T-cell (primary cell): ENCODE measurements at places on chromosomes 12 and 14.

- no peak for DNase-seq
These were observed 12.4 kb downstream of the KRT7 start for GRCh38 chr12:52245259-52245961.

GRCh38 chr12:3421191-3421978, 69.6 kb upstream of the PRMT8 start:
- no peak for DNase-seq

DNA sequence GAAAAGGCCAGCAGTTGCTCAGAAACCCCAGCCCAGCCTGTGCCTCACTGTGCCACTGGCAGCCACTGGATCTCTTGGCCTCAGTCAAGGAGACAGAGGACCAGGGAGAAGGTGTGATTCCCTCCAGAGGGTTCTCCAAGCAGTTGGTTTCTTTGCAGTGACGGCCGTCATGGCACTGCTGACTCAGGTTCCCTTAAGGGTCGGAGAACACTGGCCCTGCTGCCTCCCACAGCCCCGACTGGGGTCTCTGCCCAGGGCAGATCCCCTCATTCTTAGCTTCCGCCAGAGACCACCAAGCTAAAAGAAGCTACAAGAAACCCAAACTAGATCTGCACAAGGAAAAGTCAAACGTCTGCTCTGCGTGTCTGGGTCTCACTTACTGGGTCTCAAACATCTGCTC, 16.4 kb downstream of the TSPAN11 start:
- no peak for DNase-seq

GRCh38 chr14:103879570-103880347, 32.4 kb upstream of the PPP1R13B start:
- DNase-seq: no peak

DNA sequence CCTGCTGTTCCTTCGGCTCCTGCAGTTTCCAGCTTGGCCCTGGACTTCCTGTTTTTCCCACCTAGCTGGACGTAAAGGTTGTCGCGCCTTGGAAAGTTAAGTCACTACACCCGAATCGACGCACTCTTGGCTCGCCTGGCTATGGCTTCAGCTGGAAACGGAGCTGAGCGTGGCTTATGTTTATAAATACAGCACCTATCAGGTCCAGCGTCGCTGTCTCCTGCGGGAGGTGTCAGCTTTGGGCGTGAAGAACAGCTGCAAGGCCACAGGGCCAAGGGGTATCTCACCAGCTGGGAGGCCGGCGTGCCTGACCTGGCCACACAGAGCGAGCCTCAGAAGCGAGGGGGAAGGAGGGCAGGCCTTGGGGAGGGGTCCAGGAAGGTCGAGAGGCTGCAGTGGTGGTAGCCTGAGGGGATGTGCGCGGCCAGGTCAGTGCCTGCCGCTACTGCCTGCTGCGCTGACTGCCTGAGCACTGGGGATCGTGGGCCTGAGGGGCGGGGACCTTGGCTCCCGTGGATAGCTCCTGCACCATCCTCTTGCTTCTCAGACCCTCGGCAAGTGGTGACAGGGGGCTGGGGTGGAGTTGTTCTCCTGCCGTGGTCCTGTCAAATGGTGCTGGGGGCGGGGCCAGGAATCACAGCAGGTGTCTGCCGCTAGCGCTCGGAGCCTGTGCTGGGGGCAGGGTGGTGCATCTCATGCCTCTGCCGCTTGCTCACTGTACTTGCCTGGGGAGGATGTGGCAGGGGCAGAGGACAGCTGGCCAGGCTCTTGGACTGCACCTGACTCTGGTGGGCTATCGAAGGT, 12.5 kb downstream of the PACS2 start:
- no peak for DNase-seq

- DNase-seq: no peak
These were observed 1217.4 kb upstream of the FLRT2 start for GRCh38 chr14:84312551-84312950.

- DNase-seq: no peak
These were observed 39.4 kb upstream of the BICDL1 start for GRCh38 chr12:119949594-119949993.

DNA sequence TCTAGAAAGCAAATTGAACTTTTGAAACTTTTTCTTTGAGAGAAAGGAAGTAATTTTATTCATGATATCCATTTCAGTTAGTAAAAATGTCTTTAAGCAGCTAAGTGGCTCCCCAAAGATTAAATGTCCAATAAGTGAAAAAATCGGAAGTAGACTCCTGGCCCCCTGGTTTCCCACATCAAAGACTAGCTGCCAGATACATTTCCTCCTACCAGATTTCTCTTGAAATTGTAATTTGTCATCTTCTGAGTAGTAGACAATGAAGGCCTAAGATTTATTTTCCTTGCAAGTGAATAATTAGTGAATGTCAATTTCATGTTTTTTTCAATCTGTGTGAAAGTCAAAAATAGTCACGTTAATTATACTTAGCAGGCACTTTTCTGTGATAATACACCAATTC, 321.9 kb downstream of the SYT1 start:
- DNase-seq: no peak
